RWPE1 (cell line): ENCODE measurements at places on chromosomes 16 and 17.

- no peak for DNase-seq
Observed at GRCh38 chr17:66843627-66844026, 8.7 kb downstream of the CACNG5 start.

- DNase-seq, result no peak
Observed at GRCh38 chr16:83390759-83391158, 417.0 kb upstream of the HSBP1 start.

DNA sequence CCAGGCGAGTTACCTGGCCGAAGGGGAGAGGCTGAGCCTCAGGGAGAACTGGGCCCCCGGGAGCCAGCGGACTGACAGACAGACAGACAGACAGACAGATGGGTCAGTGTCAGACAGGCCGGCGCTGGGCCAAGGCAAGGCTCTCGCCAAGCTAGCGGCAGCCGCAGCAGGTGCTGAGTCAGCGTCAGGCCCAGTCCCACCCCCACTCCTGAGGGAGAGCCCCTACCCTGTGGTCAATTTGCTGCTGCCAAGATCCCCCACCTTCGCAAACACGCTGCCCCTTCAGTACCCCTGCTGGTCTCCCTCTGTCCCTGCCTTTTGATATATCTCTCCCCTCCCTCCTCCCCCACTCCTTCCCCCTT is 1.5 kb downstream of the FGF11 start:
- no peak for DNase-seq

- DNase-seq, result no peak
Observed at GRCh38 chr17:21358682-21359482, 17.3 kb upstream of the KCNJ12 start.

DNA sequence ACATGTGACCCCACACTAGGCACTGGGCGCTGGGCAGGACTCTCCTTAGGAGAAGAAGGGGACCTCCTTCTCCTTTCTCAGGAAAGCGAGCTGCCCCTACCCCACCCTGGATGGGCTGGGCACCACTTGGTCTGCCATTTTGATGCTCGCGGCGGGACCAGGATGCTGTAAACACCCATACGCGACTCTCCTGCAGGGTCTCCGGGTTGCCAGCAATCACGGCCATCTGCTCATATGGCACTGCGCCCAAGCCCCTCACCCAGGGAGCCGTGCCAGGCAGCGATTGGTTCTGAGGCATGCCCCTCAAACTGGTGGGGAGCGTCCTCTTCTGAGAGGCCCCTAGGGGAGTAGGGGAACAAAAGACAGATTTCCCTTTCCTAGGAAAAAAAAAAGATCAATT is 99.0 kb downstream of the C16orf78 start:
- DNase-seq, result no peak

DNA sequence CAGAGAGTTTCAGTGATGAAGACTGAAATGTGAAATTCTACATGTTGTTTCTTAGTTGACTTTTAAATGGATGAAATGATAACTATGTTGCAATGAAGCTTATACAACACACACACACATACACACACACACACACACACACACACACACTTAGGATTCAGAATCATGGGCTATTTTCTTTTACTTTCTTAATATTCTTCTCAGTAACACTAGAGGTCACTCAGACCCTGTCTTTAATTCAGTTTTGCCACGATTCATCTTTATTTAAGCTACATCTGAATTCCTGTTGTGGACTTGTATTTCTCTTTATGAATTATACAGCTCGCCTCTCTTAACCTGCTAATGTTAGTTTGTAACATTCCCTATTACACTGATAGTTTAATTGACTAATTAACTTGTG is 109.6 kb upstream of the GOT2 start:
- DNase-seq, result no peak

DNA sequence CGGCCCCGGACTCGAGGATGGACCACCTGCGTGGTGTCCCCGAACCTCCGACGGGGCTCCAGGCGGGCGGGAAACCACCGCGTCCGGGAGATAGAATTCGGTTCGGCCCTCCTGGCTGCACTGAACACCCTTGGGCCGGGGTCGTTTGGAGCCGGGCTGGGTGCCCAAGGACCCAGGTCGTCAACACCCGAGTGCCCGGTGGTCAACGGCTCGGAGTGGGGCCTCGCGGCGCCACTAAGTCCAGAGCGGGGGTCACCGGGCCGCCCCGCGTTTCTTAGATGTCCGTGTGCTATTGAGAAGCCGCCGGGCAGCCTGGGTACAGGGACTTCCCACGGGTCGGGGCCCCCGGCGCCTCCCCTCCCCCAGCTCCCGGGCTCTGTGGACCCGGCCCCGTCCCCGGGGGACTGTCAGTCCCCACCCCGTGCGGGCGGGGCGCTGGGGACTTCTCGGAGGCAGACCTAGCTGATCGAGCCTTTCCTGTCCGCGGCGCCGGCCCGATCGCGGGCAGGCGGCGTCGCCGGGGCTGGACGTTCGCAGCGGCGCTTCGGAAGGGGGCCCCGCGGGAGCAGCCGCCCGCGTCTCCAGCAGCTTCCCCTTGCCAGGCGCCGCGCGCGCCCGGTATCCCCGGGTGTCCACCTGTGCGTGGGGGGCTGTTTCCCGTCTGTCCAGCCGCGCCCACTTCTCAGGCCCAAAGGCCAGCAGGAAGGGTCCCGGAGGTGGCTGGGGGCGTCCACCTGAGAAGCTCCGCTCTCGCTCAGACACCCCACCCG is 655 bp upstream of the NPTX1 start:
- no peak for DNase-seq

DNA sequence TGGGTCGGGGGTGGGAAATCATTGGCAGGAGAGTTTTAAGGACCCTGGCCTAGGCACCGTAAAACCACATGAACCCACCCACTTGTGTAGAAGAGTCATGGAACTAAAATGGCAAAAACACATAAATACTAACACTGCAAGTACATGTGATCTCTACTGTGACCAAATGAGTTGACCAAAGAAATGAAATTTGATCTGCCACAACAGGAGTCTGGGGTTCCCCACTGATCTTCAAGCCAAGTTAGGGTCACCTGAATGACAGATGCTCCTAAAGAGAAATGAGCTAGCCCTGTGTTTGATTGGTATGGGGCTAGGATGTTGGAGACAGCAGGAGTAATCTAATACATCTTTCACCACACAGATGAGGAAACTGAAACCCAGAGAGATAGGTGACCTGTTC is 21.5 kb upstream of the SKAP1 start:
- DNase-seq, result no peak
